ENCODE measurements at places on chromosomes 2 and 18.
A peak's percentile ranks its signal among the peaks of the same experiment; 100 is the strongest.

GRCh38 chr2:56053679-56054078 is 130.1 kb upstream of the EFEMP1 start:
- DNase-seq = no peak

GRCh38 chr2:12177455-12178288 is 431.2 kb downstream of the LPIN1 start:
- no peak for DNase-seq

GRCh38 chr2:112712903-112713584 is 7.8 kb upstream of the NT5DC4 start:
- no peak for DNase-seq

GRCh38 chr2:81528852-81529480 is 1224.4 kb upstream of the LRRTM1 start:
- DNase-seq = no peak

DNA sequence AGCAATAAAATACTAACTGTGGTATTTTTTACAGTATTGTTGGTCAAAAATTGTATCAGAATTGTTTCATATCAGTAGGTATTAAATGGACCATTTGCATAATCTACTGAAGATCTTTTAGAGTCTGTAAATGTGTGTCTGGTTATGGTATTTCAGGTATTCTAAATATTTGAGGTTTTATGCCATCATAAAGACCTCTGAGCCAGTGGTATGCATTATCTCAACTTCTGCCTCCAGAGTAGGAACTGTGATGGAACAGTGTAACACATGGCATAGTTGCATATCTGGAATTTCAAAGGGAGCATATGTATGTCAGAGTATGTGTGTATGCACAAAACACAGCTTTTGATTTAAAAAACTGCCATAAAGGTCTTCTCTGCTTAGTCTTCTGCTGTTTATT is 15.4 kb downstream of the GREB1L start:
- no peak for DNase-seq

DNA sequence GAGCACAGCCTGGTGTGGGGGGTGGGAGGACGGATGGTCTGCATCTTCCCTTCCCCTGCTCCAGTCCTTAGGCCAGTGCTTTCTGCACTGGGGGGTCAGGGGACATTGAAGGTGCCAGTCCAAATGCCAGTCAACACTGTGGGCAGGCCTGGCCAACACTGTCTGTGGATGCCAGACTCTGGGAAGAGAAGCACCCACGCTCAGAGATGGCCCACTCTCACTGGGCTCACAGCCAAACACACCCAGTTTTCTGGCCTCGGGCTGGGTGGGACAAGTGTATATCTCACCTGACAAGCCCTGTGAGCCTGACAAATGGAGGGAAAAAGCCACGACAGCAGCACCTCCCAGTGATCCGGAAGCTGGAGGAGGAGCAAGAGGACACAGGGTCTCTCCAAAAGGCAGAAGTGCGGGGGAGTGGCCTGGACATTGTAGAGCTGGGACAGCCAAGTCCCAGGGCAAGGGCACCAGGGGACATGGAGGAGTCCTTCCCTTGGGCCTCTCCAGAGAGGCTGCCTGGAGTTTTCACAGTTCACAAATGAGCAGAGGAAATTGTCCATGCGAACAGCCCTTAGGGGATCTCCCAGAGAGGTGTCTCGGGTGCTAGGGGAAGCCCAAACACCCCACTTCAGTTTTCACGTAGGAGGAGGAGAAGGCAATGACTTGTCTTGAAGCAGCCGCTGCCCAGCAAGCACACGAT is 79.3 kb downstream of the SDC1 start:
- no peak for DNase-seq

DNA sequence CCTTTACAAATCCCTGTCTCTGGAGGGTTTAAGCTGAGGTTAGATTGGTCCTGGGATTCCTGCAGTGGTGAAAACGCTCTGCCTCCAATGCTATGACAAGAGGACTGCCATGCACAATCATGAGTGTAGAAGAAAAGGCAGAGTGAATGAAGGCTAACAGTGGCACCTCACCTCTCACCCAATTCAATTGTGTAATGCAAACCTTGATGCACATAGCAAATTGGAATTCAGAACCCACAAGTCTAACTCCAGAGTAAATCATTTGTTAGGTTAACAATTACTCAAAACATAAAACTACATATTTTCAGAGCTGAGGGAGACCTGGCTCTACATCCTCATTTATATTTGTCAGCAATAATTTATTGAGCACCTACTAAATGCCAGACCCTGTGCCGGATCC is 1.8 kb downstream of the TGFBRAP1 start:
- no peak for DNase-seq

GRCh38 chr2:235267251-235267650 is 226.6 kb upstream of the AGAP1 start:
- no peak for DNase-seq

DNA sequence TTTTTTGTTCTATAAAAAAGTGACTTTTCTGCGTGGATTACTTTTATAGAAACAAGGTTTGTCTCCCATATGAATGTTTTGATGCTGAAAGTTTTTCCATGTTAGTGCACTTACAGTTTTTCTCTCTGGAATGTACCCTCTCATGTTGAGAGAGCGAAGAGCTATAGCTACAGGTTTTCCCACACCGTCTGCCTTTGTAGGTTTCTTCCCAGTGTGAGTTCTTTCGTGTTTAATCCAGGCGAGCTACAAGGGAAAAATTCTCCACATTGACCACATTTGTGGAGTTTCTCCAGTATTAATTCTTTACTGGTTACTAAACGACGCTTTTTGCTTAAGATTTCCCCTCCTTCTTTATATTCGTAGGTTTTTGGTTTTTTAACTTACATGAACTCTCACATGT is 85.1 kb downstream of the ACSL3 start:
- DNase-seq = no peak

DNA sequence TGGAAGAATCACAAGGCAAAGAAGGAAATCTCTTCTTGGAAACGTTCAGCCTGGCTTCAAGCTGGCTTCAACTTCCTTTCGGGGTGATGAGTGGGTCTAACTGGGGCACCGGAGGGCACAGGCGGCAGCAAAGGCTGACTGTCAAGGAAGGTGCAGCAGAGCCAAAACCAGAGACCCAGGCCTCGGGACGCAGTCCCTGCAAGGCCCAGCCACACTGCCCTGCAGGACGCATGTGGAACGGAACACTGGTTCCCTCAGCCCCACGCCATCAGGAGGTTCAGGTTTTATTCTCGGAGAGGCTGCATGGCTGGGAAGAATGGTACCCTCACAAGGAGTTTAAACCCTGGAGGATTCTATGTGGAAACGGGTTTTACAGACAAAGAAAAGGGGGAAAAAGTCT is 165.5 kb downstream of the HDAC4 start:
- DNase-seq = no peak

DNA sequence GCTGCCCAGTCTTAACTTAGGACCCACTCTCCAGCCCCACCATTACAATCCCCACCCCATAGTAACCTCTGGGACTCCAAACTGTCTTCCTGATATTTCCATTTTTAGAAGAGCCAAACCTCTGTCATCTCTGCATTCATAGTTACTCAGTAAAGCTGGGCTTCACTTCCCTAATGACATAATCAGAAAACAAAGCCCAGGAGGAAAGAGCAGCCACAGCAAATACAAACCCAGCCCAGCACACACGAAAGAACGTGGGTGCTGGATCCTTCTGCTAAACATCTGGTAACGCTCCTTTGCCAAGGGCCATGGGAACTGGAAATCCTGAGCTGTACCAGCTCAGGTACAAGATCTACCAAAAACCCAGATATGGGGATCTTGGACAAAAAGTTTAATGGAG is 36.8 kb upstream of the RIOK3 start:
- DNase-seq = no peak

DNA sequence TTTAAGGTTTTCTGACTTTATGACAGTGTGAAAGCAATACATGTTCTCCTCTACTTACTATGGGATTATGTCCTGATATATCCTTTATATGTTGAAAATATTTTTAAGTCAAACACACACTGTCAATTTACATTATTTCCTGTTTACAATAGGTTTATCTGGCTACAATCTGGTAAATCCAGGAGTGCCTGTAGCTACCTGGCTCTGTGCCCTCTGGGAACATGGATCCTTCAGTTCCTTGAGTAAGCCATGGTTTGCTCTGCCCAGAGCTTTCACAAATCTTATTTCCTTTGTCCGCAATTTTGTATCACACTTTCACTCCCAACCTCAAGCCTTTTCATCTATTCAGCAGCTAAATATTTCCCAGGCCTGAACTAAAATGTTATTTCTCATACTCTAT is 1582.2 kb upstream of the NXPH2 start:
- no peak for DNase-seq

- DNase-seq = no peak
Measured at GRCh38 chr2:23055251-23055650, 329.7 kb upstream of the KLHL29 start.

DNA sequence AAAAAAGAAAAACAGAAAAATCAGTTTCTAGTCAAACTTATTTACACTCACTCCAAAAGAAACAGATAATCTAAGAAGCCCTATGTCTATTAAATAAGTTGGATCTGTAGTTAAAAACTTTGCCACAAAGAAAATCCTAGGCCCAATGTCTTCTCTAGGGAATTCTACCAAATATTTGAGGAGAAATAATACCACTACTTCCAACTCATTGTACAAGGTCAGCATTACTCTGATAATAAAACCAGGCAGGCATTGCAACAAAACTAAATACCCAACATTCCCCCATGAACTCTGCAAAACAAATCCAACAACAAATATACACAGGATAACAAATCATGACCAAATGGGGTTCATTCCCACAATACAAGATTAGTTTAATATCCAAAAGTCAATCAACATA is 73.8 kb upstream of the ST8SIA5 start:
- DNase-seq = no peak

GRCh38 chr2:11450791-11451190 is 15.2 kb downstream of the E2F6 start:
- no peak for DNase-seq

DNA sequence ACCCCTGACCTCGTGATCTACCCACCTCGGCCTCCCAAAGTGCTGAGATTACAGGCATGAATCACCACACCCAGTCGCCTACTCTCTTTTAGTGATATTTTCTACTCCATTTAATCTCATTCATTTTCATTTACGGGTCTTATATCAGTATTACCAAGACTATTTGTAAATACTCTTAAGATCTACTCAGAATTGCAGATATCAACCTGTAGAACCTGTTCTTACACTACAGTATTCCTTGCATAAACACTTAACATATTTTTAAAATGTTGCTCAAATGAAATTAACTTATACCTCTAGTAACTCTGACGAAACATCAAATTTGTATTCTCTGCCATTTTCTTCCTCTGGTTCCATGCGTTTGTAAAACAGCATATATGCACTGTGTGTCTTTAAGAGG is 79.3 kb downstream of the C2orf74 start:
- DNase-seq = no peak

DNA sequence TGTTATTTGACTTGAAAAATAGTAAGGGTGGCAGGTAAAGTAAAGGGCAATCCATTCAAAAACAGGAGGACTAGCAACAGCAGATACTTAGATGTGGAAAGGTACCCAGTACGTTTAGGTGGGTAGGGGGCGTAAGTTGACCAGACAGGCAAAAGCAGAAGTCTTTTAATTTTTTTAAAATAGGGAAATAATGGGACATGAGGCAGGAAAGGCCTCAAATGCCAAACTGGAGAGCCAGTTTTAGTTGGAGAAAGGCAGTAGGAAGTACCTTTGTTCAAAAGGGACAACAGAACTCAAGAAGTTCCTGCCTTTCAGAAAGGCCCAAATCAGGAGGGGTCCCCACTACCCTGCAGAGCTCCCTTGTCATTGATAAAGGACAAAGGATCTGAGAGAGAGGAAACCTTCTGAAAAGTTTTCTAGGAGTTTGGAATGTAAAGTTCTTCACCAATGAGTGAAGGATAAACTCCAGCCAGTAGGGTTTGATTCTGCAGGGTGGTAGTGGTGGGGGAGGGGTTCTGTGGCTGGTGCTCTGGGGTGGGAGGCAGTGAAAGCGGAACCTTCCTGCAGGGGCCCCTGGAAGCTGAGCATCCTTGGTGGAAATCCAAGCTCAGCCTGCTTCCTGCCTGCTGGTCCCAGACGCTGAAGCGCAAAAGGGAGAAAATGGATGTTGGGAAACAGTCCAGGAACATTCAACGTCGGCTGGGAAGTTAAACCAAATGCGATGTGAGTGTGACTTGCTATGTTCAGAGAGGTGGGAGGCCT is 40.1 kb downstream of the TMEM17 start:
- no peak for DNase-seq

- no peak for DNase-seq
Measured at GRCh38 chr2:104873689-104874054, 19.8 kb downstream of the POU3F3 start.

GRCh38 chr2:7191932-7192331 is 274.7 kb downstream of the RNF144A start:
- DNase-seq = peak; percentile 99

- DNase-seq = no peak
Measured at GRCh38 chr2:43034921-43035320, 191.5 kb downstream of the ZFP36L2 start.

DNA sequence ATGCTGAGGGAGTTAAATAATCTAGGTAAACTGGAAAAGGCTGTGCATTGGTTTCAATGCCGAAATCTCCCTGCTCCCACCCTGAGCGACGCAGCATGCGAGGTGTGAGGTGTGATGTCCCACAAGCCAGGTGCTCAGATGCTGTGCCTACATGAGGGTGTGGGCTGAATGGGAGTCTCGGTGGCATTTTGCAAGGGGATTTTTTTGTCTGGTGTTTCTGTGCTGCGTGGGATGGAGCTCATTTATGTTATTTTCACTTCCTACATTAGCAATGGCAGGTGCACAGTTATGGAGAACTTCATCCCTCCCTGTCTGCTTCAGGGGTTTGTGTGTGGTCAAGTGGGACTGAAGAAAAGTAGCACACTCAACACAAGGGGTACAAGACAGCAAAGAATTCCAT is 110.2 kb upstream of the CCDC68 start:
- DNase-seq = no peak

GRCh38 chr2:127685410-127686080 is 10.2 kb upstream of the LIMS2 start:
- no peak for DNase-seq

DNA sequence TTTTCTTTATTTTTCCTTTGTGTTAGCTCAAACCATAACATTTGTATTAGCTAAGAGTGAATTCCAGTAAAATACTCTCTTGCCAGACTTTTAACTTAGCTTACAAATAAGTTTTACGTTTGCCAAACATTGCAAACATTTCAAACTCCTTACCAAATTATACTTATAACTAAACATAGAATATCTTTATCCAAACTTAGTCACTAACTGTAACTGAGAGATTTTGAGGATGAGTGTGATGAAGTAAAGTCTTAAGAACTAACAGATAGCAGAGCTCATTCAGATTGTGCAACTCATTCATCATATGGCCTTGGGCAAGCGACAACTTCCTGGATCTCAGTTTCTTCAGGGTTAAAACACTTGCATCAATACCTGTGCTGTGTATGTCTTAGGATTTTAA is 533.7 kb downstream of the TDRD15 start:
- no peak for DNase-seq

DNA sequence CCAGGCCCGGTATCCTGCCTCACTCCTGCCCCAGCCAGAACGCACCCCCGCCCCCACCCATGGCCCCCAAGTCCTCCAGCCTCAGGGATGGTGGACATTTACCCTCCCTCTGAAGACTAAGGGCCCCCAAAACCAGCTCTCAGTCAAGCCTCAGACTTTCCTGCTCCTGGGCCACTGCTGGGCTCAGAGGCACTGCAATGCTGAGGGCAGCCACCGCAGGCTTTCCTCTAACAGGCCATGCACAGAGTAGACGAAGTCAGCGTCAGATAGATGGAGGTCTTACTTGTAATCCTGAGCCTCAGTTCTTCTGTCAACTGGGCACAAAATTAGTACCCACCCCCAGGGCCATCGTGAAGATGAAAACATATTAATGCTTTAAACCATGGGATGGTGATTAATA is 92.6 kb downstream of the TTC32 start:
- no peak for DNase-seq
